ENCODE measurements at places on chromosomes 12 and 14.
A peak's percentile ranks its signal among the peaks of the same experiment; 100 is the strongest.

DNA sequence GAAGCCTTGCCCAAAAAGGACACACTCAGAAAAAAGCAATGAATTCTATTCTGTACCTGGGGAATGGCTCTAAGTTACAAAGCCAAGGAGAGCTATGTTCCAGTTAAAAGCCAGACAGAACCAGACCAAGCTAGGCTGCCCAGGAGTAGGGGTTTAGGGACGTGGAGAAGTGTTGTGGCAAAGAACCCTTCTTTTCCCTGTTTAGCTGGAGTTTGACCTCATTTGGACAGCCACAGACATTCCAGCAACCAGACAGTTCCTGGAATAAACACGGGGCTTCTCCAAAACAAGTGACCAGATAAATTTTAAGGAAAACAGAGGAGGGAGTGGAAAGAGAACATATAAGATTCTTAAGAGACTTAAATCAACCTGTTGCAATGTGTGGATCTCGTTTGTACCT lies 62.3 kb downstream of the GCH1 start:
- DNase-seq: no peak

DNA sequence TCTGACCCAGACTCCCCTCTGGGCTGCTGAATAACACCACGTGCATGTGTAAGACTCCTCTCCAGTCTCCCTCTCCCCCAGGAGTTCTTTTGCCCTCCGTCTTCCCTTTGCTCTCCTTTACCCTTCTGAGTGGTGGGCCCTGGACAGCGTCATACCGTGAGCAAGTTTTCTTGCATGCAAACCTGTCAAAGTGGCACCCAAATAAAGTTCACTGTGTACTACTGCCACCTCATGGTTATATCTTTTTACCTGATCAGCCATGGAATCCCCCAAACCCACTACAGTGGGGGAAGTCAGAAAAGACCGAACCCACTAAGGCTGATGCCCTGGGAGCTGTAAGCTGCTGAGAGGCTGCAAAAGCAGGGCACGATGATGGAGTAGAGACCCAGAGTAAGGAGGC lies 131.1 kb upstream of the VRK1 start:
- DNase-seq: no peak

- no peak for DNase-seq
Observed at GRCh38 chr14:60196291-60196690, 31.1 kb upstream of the DHRS7 start.

- no peak for DNase-seq
Observed at GRCh38 chr12:106135075-106135474, 3.7 kb downstream of the NUAK1 start.

- DNase-seq: no peak
Observed at GRCh38 chr14:52790756-52791222, 618 bp downstream of the GNPNAT1 start.

DNA sequence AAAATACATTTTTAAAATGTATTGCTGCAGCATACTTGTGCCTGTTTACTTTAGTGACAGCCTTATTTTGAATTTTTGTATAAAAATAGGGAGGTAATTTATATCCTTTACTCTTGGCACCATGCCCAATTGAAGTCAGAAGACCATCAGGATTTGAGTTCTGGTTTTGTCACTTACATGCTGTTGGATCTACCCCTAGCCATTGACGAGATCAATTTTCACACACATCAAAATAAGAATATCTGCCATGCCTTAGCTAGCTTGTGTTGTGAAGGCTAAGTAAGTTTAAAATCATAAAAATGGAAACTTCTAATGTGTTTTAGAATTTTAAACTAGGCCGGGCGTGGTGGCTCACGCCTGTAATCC lies 381.8 kb downstream of the KCNH5 start:
- DNase-seq: no peak

DNA sequence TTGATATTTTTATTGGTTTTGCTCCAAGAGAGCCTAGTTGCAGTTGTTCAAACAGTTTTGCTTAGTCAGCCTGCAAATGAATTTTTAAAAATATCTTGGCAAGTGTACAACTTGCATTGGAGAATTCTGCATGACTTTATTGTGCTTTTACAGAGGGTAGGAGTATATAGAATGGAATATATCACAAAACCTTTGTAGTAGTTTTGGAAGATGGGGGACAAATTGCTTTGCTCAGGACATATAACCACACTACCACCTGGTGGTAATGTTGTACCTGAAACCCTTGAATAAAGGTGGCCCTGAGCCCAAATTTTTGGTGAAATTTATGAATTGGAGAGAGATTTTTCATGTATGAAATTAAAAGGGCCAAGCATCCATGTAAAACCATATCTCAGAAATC lies 645.2 kb downstream of the MED13L start:
- no peak for DNase-seq

- DNase-seq: peak; percentile 55
Observed at GRCh38 chr12:12562585-12563261, at the start of gene DUSP16. TSS of gene DUSP16 (minus strand) at chr12:12562863. CDS start at chr12:12521098, 41,765 bp downstream.

DNA sequence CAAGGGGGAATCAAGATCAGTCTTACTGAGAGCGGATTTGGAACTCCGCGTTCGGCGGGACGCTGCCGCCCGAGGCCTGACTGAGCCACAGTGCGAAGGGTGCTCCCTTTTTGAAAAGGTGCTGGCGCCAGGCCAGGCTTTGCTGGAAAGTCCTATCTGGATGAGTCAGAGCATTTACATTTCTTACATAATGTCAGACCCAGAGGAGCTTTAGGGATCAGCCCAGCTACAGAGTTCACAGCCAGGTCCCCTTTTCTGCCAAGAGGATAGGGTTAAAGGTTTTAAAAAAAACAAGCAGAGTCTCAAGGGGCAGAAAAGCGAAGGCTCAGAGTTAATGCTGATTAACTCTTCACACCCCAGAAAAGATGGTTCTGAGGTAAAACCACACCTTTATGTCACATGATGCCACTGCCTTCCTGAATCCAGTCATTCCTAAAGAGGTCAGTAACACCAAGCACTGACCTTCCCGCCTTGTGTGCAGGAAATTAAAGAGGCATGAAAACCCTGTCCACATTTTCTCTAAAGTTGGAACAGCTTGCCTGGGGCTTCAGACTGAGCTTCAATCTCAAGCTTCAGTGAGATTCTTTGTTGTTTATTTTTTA lies 11.7 kb upstream of the FBXL14 start:
- DNase-seq: no peak

All from cerebellar nuclear complex (tissue), 1 donor.